ENCODE measurements at places on chromosomes 6 and 20.

GRCh38 chr6:147158881-147159280 lies 45.3 kb upstream of the STXBP5 start:
- H3K27me3 ChIP-seq = peaks cover 3% of the 10 kb centered on the region
- no peaks in the 10 kb centered on the region for H3K36me3 ChIP-seq
- no peak overlapping the region for H3K4me3 ChIP-seq
- no peak for DNase-seq
- no peaks in the 10 kb centered on the region for H3K4me1 ChIP-seq

DNA sequence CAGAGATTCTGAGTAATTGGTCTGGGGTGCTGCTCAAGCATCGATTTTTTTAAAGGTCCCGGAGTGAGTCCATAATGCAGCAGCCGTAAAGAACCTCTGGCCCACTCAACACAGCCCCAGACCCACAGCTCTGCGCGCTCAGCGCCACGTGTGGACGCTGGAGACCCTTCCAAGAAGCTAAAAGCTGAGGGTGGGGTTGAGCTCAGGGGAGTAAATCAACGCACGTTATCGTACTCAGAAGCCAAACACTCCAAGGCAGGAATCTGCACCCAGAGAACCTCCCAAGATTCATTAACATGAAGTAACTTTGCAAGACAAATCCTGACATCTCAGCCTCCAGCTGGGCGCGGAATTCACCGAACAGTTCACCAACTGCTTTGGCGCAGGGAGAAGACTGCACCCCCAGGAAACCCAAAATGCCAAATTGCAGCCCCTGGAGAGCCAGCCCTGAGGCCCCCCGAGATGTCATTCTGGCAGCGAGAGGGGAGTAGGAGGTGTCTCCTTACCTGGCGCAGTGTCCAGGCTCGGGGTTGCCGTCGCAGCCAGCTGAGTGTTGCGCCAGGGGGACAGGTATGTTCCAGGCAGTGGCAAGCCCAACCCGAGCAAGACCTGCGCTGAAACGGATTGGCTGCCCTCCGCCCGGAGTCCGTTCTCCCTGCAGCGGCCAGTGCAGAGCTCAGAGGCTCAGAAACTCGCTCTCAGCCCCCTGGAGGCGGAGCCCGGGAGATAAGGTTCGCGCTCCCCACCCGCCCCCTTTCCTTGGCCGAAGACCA lies at the start of gene COL21A1:
TSS of gene COL21A1 (minus strand) at position 700 of the 773 bp plus-strand sequence. CDS start 64,962 bp downstream, outside the sequence.
- no peaks in the 10 kb centered on the region for H3K4me1 ChIP-seq
- H3K36me3 ChIP-seq = no peaks in the 10 kb centered on the region
- H3K27ac ChIP-seq = no peak within 1 kb of the TSS
- DNase-seq = no peak

- no peak overlapping the region for H3K4me3 ChIP-seq
- H3K36me3 ChIP-seq = peaks cover 2% of the 10 kb centered on the region
- no peak overlapping the region for H3K27ac ChIP-seq
- H3K4me1 ChIP-seq = peaks cover 4% of the 10 kb centered on the region
- no peaks in the 10 kb centered on the region for H3K27me3 ChIP-seq
Observed at GRCh38 chr6:35640017-35640664, 48.6 kb downstream of the FKBP5 start.

DNA sequence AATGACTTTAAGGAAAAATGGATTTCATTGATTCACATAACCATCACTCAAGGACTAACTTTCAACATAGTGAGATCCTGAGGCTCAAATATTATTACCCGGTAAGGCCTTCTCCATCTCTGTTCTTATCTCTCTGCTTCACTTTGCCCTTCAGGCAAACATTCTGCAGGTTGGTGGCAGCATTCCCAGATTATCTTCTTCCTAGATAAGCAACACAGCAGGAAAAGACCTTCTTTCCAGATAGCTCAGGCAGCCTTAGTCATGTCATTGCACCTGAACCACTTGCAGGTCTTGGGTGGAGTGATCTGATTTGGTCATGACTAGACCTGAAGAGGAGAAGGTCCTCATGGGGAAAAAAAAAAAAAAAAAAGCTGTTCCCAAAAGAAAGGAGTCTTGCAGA lies 5.3 kb upstream of the HIVEP2 start:
- peak overlapping the region; percentile 60 for H3K27ac ChIP-seq
- no peak overlapping the region for H3K4me3 ChIP-seq
- no peaks in the 10 kb centered on the region for H3K27me3 ChIP-seq
- no peak for DNase-seq
- H3K36me3 ChIP-seq = no peaks in the 10 kb centered on the region

DNA sequence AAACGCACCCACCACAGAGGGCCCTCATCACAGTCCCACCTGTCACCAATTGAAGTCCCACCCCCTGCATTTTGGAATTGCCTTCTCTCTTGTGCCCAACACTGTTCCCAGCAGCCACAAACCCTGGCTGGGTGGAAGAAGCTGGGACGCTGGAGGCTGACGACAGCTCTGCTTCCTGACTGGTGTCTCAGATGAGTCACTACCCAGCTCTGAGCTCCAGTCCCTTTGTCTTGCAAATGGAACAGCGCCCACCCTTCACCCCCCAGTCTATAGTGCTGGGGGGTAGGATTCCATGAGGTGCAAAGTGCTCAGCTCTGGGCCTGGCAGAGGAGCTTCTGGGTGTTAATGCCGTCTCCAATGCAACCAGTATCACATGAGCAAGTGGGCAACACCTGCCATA lies 85.3 kb downstream of the DLGAP4 start:
- DNase-seq = no peak
- no peak overlapping the region for H3K27ac ChIP-seq
- no peak overlapping the region for H3K4me3 ChIP-seq
- no peaks in the 10 kb centered on the region for H3K36me3 ChIP-seq

Measured in memory B cell (primary cell).